Camera-type eye (tissue), 1 donor: ENCODE measurements at places on chromosomes 13 and 19. TPM values are rescaled to one million over a fixed set of nuclear protein-coding genes. Genes with fewer than 3 reads are reported as not detected.

The IZUMO4 gene
- total RNA-seq, result 2.6 TPM

The LYPD3 gene
- 2.9 TPM for total RNA-seq

The EDNRB gene
- 42.9 TPM for total RNA-seq

The C19orf38 gene
- 5.6 TPM for total RNA-seq

The KRTDAP gene
- total RNA-seq, result not detected

The SLC25A23 gene
- 82.0 TPM for total RNA-seq

The VASP gene
- total RNA-seq, result 35.2 TPM

The TSEN34 gene
- 51.0 TPM for total RNA-seq

The MBNL2 gene
- 131 TPM for total RNA-seq

The IRGC gene
- total RNA-seq, result not detected

The C5AR1 gene
- total RNA-seq, result 2.0 TPM

The IGSF23 gene
- total RNA-seq, result not detected

The LIM2 gene
- total RNA-seq, result 168 TPM

The UQCRFS1 gene
- 20.5 TPM for total RNA-seq

The NAT14 gene
- total RNA-seq, result 13.0 TPM

The COMP gene
- total RNA-seq, result 0.60 TPM

The ZSWIM9 gene
- total RNA-seq, result 6.2 TPM

The ZNF829 gene
- 7.9 TPM for total RNA-seq

The PRX gene
- 13.4 TPM for total RNA-seq

The NMRK2 gene
- 2.3 TPM for total RNA-seq

The ZNF728 gene
- total RNA-seq, result 0.27 TPM

The KIR2DL4 gene
- total RNA-seq, result not detected

The NLRP12 gene
- total RNA-seq, result 0.38 TPM

The CABP5 gene
- 43.1 TPM for total RNA-seq

The CEACAM21 gene
- total RNA-seq, result 2.1 TPM

The ADAMTS10 gene
- total RNA-seq, result 109 TPM

The PLIN5 gene
- 1.8 TPM for total RNA-seq

The TBXA2R gene
- 2.0 TPM for total RNA-seq

The COL4A1 gene
- 465 TPM for total RNA-seq

The PTPRH gene
- 6.1 TPM for total RNA-seq

The TEX26 gene
- total RNA-seq, result not detected

The ELL gene
- 12.5 TPM for total RNA-seq

The LRRC63 gene
- total RNA-seq, result 0.60 TPM
